ENCODE measurements at places on chromosomes 5 and 9. TPM values are rescaled to one million over a fixed set of nuclear protein-coding genes. Genes with fewer than 3 reads are reported as not detected.

DNA sequence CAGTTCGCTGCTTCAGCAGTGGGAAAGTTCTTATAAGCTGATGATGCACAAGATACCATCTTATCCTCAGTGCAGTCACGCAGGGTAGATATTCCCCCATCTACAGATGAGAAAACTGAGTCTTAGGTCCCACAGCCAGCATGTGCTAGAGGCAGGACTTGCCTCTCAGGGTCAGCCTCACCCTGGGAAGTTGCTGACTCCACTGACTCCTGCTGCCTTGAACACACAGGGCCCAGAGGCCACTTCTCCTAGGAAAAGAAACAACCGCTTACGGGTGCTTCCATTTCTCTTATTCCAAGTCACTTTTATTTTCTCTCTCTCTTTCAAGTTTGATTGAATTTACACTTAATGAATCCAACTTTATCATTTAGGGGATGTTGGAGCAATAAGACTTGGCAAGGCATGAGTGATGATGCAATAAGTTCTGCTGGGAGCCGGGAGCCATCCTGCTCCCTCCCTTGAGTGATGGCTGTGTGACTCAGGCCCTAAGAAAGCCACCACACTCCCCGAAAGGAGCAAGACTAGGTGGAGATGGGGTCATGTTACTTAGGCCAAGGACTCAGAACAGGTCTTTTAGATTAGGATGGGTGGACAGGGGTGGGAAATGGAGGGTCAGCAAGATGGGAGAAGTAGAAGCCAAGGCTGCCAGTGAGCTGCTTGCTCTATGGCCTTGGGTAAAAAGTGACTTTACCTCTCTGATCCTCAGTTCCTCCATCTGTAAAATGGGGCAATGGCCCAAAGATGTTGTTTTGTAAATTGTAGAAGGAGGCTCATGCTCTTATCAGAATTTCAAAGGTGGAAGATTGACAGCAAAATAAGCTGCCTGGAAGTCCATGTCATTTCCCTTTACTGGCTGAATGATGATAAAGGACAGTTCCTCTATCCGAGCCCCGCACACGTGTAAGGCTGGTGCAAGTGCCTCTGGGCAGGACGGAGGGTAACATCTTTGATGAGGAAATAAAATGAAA lies 67.4 kb upstream of the ZNF618 start:
- DNase-seq: no peak

GRCh38 chr9:27367921-27368315 lies 71.0 kb upstream of the EQTN start:
- DNase-seq: no peak

DNA sequence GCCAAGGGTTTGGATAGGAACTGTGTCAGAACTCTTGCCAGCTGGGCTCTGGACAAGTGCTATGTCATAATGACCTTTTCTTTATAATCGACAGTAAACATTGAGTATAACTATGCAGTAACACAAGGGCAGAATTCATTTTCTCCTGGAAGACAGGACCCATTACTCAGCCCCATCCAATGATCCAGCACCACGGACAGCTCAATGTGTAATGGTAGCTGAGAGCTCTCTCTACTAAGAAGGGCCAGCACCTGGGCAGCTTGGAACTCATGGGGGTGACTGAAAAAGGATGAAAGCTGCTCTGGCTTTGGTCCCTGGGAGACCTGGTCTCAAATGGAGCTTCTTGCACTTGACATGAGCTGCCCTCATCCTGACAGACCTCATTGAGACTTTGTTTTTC lies 347.8 kb downstream of the TRIM32 start:
- DNase-seq: no peak

GRCh38 chr5:130000460-130000859 lies 96.2 kb downstream of the CHSY3 start:
- no peak for DNase-seq

DNA sequence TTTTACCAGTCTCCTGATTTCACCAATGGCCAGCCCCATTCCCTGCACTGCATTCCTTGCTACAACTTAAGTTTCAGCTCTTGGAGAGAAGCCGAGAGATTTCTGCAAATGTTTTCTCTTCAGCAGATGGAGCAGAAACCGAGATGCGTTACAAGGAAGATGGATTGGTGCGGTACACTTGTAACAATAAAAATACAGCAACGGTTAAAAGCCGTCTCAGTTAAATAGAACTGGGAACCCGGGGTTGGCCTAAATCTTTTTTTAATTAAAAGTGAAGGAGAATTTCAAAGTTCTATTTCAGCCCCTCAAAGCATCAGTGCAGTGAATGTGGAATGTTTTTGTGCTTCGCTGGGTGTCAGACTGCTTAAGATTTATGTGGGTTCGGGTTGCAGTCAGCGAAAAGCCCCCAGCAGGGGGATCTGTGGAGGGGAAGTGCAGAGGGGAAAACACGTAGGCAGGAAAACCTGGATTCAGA lies 19.8 kb downstream of the BRINP1 start:
- DNase-seq: no peak

DNA sequence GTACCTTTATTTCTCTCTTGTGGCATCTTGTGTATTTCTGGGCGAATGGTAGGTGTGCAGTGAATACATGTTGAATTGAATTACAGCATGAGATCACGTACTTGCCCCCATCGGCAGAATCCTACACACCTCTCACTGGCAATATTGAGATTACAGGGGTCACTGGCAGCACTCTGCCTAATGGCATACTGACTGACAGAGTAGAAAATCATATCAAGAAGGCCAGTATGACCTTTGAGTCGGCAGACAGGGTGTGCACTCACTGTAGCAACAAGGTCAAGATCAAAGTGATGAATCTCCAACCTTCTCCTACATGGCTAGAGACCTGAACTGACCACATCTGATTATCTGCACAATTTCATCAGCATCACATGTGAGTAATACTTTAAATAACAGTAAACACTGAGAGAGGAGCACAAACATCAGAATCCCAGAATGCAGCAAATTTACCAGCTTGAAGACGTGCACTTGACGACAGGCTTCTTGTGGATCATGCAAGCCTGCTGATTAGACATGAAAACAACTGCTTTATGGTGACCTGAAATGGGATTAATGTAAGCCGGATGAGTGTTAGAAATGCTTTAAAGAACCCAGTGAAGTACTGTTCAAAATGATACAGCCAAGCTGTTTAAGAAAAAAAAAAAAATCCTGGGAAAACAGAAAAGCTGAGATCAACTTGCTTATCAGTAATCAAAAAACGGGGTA lies 267.1 kb upstream of the EFNA5 start:
- DNase-seq: no peak

- DNase-seq: no peak
Measured at GRCh38 chr9:70092190-70092589, 48.5 kb downstream of the MAMDC2 start.

GRCh38 chr5:54469622-54470021 lies 14.1 kb downstream of the HSPB3 start:
- DNase-seq: no peak

IFNA21 gene
- not detected for total RNA-seq

All from osteocyte (in vitro differentiated cells).